ENCODE measurements at places on chromosomes 12 and 14. TPM values are rescaled to one million over a fixed set of nuclear protein-coding genes. Genes with fewer than 3 reads are reported as not detected.

The DENND5B gene
- 19.7 TPM for total RNA-seq

DNA sequence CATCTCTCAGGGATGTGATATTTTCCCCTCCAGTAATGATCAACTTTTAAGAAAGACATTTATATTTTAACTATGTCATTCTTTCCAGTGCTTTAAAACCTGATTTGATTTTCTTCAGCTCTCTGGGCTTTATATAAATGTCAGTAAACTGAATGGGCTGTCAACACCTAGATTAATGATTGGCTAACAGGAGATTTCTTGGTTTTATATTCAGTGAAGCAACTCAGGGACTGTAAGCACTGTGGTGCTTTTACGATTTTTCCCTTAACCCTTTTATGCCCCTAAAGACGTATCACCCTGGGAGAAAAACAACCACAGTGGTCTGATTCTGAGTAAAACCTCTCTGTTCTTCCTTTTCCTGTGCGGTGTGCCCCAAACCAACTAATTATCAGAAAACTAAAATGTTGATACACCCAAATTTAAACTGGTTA is 38.0 kb downstream of the PTGER2 start:
- H3K4me1 ChIP-seq, result peaks cover 3% of the 10 kb centered on the region
- DNase-seq, result no peak
- H3K36me3 ChIP-seq, result no peaks in the 10 kb centered on the region
- H3K27ac ChIP-seq, result no peak overlapping the region
- H3K27me3 ChIP-seq, result no peaks in the 10 kb centered on the region
- no peak overlapping the region for H3K4me3 ChIP-seq

- H3K4me1 ChIP-seq, result no peaks in the 10 kb centered on the region
- H3K27ac ChIP-seq, result no peak overlapping the region
- H3K36me3 ChIP-seq, result peaks cover 2% of the 10 kb centered on the region
- no peak overlapping the region for H3K4me3 ChIP-seq
- no peaks in the 10 kb centered on the region for H3K27me3 ChIP-seq
Observed at GRCh38 chr14:24408764-24409163, 10.0 kb downstream of the NYNRIN start.

DNA sequence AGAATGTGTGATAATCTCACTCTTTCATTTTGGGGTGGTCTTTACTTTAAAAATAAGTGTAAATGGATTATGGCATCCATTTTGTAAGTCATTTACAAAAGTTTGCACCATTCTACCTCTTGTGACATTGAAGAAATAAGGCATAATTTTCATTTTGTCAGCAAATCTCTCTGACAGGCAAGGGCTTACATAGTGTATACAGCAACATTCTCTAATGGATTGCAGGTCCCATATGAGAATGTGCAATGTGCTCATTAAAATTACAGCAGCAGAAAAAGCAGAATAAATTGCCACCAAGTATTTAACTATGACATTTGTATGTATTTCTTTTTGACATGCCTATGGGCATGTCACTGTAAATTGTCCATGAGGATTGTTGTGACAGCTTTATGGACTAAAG is 223.6 kb downstream of the TMEM117 start:
- H3K36me3 ChIP-seq, result no peaks in the 10 kb centered on the region
- no peak overlapping the region for H3K27ac ChIP-seq
- no peaks in the 10 kb centered on the region for H3K27me3 ChIP-seq
- H3K4me3 ChIP-seq, result no peak overlapping the region
- no peak for DNase-seq
- no peaks in the 10 kb centered on the region for H3K4me1 ChIP-seq

All from aorta (tissue), 5 donors.